ENCODE measurements at places on chromosomes 3 and 15.

GRCh38 chr3:118636841-118637240 lies 397.8 kb downstream of the IGSF11 start:
- DNase-seq: no peak

DNA sequence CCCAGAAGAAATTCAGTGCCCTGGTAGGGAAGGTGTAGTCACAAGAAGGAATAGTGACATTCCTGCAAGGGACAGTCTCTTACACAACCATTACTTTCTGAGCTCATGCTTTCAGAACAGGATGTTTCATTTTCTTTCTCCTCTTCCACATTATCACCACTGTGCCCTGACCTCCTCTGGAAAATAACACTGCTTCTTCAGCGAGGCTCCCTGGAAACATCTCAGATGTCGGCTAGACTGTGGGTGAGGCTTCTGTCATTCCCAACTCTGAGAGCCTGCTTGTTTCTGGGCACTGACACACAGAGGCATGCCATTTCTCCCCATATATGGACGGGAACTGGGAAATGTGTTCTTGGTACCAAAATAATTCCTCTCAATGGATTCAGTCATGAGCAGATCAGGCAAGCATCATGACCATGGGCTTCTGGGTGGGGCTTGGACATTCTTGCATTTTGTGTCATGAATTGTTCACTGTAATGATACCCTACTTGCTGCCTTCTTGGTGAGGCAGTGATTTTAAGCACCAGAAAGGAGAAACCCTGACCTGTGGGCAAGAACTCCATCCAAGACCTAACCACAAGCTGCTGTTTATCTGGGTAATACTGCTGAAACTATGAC lies 14.3 kb upstream of the TNFAIP8L3 start:
- no peak for DNase-seq

DNA sequence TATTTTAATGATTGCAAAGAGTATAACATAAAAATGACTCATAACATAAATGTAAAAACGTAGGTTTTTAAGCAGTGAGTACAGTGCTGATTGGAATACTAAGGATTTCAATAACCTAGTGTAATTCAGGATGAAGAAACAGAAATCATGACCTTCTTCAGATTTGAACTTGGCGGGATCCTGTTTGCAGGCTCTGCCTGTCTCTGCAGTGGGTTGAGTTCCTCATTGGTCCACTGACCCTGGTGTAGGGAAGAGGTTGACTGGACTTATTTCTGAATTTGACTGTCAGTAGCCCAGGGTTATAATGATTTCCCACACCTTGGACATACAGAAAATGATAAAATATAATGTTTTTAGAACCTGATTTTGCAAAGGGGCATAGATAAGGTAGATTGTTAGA lies 171.7 kb downstream of the FNDC3B start:
- no peak for DNase-seq

DNA sequence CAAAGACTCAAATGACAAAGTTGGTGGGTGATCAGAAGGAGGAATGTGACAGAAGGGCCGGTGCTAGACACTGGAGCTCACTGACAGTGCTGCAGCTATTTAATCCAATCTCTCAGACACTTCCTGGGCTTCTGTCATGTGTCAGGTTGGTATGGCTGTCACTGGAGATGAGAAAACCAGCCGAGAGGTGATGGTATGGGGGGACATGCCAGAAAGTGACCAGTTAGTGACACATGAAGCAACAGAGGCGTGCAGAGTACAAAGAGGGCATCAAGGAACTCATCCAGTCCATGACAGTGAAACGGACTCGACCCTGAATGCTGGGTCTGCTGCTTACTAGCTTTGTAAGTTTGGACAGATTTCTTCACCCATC lies 219.5 kb downstream of the CADPS start:
- DNase-seq: no peak

DNA sequence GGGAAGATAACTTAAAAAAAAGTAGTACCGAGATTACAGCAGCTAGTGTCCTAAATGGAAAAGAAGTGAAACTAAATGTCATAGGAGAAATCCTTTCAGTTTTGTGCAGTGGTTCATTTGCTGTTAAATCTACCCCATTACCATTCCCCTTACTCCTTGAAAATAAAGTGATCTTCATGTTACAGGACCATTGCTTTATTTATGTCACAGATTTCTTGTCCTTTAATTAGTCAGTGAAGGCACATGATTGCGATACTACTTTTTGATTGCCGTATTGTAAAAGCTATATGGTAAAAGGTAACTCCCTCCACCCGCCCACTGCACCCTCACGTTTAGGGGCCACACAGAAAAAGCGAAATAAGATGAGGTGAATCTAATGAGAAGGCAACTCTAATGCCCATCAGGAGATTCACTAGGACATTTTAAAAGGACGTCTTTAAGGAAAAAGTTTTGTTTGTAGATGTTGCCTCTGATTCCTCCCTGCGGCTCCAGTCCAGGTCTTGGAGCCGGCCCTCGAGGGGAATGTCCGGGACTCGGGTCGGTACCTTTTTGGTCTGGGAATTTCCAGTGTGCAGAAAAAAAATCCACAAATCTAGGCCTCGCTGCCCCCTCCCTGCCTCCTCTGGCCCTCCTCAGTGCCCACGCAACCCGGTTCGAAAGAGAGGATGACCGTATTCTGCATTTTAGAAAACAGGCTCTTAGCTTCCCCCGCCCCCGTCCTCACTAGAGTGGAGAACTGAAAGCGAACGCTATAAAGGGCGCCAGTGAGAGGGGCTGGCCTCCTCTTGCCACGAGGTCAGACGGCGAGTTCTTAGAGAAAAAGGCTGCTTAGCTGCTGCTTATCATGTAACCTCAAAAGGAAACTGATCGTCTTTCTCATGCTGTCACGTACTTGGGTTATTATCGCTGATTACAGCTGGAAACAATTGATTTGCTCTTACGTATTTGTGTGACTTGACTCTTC lies 21.8 kb upstream of the NFKBIZ start:
- peak; percentile 82 for DNase-seq

DNA sequence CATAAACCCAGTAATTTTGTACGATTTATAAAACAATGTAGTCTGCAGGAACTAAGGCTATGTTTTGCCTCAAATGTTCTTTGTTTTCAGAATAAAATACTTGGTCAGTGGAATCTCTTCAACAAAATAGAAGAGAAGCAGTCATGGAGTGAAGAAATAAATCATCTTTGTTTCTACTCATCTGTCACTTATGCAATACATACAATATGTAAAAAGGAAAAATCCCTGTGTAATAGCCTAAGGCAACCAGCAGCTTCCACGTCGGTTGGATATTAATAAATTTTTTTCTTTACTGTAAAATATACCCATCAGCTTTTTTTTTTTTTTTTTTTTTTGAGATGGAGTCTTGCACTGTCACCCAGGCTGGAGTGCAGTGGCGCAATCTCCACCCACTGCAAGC lies 5.2 kb upstream of the WDR5B start:
- no peak for DNase-seq

DNA sequence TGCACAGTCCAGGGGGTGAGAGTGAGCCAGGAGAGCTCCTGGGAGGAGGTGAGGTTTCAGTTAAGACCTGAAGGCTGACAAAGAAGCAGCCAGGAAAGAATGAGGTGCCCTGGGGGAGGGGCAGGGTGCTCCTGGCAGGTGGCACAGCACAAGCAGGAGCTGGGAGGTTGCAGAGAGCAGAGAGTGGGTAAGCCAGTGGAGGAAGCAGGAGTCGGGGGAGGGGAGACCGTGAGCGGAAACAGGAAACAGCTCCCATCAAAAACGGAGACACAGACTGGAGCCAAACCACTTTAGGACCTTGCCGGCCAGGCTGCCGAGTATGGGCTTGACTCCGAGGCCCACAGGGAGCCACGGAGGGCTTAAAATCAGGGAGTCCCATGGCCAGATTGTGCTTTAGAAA lies 12.1 kb upstream of the FBLN2 start:
- DNase-seq: no peak

DNA sequence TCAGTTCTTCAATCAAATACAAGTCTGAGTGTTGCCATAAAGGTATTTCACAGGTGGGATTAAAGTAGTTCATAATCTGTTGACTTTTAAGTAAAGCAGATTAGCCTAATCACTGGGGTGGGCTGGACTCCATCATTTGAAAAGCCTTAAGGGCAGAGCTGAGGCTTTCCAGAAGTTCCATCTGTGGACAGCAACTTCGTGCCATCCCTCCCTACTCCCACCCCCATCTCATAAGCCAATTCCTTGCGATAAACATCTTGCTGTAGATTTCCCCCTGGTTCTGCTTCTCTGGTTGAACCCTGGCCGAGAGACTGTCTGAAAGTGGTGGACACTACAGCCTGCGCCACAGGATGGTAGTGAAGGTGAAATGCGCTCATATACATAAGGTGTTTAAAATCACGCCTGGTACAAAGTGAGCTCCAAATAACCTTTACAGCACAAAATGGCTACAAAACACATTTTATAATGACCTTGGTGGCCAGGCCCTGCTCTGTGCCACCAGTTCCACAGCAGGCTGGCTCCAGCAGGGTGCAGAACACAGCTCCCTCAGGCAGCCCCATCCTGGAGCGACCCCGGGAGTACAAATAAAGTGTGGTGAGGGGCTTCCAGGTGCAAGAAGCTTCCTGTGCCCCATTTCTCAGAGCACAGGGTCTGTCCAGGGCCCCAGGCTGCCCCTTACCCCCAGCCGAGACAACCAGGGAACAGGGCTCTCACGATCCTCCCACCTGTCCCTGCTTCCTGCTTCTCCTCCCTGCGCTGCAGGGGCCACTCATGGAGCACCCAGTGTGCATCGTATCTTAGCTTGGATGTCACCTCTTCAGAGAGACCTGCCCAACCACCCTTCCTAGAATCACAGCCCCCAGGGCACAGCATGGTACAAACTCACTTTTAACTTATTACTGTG lies 25.8 kb upstream of the GATA2 start:
- no peak for DNase-seq

GRCh38 chr3:72169561-72170472 lies 384.9 kb upstream of the PROK2 start:
- no peak for DNase-seq

DNA sequence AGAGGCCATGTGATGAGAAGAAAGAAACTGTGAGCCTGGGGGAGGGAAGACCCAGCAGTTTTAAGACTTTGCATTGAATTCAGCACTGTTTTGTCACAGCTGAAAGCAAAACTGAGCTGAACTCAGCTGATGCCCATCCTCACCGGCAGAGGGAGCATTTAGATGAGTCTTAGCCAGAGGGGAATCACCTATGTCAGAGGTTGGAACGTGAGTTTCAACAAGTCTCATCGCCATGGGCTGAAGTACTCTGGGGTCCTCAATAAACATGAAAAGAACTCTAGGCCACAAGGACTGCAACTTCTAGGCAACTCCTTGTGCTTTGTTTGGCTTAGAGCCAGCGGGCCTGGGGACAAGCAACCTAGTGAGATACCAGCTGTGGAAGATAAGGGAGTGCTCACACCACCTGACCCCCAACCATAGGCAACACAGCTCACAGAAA lies 324.5 kb downstream of the TBL1XR1 start:
- DNase-seq: peak; percentile 30
